PC-9 (cell line): ENCODE measurements at places on chromosomes 11 and 22. TPM values are rescaled to one million over a fixed set of nuclear protein-coding genes. Genes with fewer than 3 reads are reported as not detected.

The MPPED1 gene
- not detected in 2 replicates for total RNA-seq

The SERPING1 gene
- 3.1 TPM in 2 replicates for total RNA-seq

The CYB5R2 gene
- total RNA-seq = 13.2 and 16.7 TPM in 2 replicates

The OR10A2 gene
- total RNA-seq = not detected in 2 replicates

The FAM111B gene
- 8.5 and 12.0 TPM in 2 replicates for total RNA-seq

The MOGAT2 gene
- not detected in 2 replicates for total RNA-seq

The TSSK2 gene
- not detected in 2 replicates for total RNA-seq

The TMPRSS13 gene
- total RNA-seq = 18.5 and 21.7 TPM in 2 replicates

The RAB3IL1 gene
- 4.4 and 10.4 TPM in 2 replicates for total RNA-seq

The NRIP3 gene
- 1.1 and 2.1 TPM in 2 replicates for total RNA-seq

The OVCH2 gene
- 4.8 and 5.3 TPM in 2 replicates for total RNA-seq

The OR52M1 gene
- not detected in 2 replicates for total RNA-seq

The TMEM191C gene
- 4.0 TPM in 2 replicates for total RNA-seq
